ENCODE measurements at places on chromosomes 5 and 9.

GRCh38 chr5:95779611-95780010 is 42.9 kb downstream of the GLRX start:
- no peak overlapping the region for H3K27ac ChIP-seq
- peaks cover 2% of the 10 kb centered on the region for H3K36me3 ChIP-seq
- no peak for DNase-seq
- H3K4me3 ChIP-seq = no peak overlapping the region

DNA sequence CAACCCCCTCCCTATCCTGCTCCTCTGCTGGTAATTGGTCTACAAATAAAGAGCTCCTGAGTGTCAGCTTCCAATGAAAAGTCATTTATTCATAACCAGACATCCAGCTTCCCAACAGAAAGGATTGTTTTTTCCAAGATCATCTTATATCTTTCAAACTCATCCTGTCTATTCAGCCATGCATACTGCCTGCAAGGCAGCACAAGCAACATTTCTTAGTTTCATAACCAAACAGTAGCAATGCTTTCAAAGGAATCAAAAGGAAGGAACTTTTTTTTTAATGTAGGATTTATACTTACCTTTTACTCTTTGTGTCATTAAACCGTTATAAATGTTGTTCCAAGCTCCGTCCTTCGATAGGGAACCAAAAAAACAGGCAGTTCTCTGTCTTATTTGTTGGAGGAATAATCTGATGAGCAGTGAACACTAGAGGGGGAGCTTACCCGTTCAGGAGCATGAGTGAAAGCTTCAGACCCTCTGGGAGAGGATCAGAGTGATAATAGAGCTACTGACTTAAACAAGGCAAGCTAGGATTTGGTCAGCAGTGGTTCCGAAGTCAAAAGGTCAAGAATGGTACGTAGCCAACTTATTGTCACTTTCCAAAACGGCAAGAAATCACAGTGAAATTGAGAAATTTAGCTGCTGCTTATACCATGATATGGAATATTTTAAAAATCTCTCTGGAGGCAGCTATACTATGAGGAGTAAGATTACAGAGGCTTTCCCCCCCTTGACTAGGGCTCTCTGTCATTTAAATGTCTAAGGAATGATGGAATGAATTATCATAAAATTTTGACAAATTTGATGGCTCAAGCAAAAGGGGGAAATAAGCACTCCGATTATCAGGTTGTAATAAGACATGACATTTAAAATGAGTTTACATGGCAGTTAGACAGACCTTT is 892.9 kb downstream of the NR2F1-AS1 start:
- H3K36me3 ChIP-seq = no peaks in the 10 kb centered on the region
- DNase-seq = no peak
- H3K4me1 ChIP-seq = no peaks in the 10 kb centered on the region
- no peak overlapping the region for H3K4me3 ChIP-seq
- no peaks in the 10 kb centered on the region for H3K27me3 ChIP-seq
- no peak overlapping the region for H3K27ac ChIP-seq

DNA sequence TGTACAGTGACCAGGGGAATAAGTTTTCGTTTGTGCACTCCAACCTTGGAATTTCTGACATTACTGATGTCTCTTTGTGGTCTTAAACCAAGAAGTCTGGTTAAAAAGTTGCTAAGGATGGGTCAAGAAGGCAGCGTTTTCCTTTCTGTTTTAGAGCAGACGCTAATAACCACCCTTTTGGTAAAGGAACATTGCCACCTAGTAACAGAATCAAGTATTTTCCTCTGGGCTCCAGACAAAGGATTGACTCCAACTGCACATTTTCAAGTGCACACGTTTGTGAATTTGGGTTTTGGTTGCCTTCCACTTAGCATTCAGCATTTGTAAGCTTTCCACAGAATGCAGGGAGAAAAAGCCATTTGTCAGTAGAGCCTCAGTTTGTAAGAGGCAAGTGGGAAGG is 22.2 kb upstream of the CEP78 start:
- H3K27ac ChIP-seq = peak overlapping the region; percentile 30
- peaks cover 9% of the 10 kb centered on the region for H3K4me1 ChIP-seq
- DNase-seq = no peak
- no peaks in the 10 kb centered on the region for H3K36me3 ChIP-seq

DNA sequence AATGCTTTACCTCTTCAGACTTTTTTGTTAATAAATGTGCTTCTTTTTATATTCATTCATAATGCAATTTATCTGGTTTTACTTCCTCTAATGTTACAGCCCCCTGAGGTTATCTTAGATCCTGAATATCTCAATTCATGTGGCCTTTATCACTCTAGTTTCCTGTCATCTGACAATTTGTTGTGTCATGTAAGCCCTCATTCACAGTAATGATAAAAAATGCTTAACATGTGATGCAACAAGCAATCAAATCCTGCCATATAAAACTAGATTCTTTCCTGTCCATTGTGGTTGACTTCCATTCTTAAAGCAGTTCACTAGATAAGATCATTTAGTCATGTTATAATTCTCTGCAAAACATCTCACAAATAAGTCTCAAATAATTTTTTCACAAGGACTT is 991.2 kb upstream of the ACO1 start:
- no peak overlapping the region for H3K4me3 ChIP-seq
- no peak overlapping the region for H3K27ac ChIP-seq
- no peaks in the 10 kb centered on the region for H3K27me3 ChIP-seq
- H3K36me3 ChIP-seq = no peaks in the 10 kb centered on the region

- no peak for DNase-seq
- H3K27me3 ChIP-seq = no peaks in the 10 kb centered on the region
- H3K4me3 ChIP-seq = no peak overlapping the region
- H3K4me1 ChIP-seq = no peaks in the 10 kb centered on the region
- no peak overlapping the region for H3K27ac ChIP-seq
- no peaks in the 10 kb centered on the region for H3K36me3 ChIP-seq
Measured at GRCh38 chr9:71820403-71820921, 52.1 kb upstream of the CEMIP2 start.

- DNase-seq = no peak
- no peaks in the 10 kb centered on the region for H3K27me3 ChIP-seq
- H3K4me1 ChIP-seq = no peaks in the 10 kb centered on the region
- no peak overlapping the region for H3K4me3 ChIP-seq
- no peak overlapping the region for H3K27ac ChIP-seq
- H3K36me3 ChIP-seq = no peaks in the 10 kb centered on the region
Measured at GRCh38 chr5:134084022-134084565, 30.4 kb upstream of the TCF7 start.

- no peak overlapping the region for H3K27ac ChIP-seq
- H3K36me3 ChIP-seq = no peaks in the 10 kb centered on the region
- no peak for DNase-seq
- peaks cover 4% of the 10 kb centered on the region for H3K4me1 ChIP-seq
- no peaks in the 10 kb centered on the region for H3K27me3 ChIP-seq
Measured at GRCh38 chr5:170628028-170628427, 124.2 kb downstream of the KCNIP1 start.

- H3K27me3 ChIP-seq = no peaks in the 10 kb centered on the region
- DNase-seq = no peak
- peaks cover 4% of the 10 kb centered on the region for H3K4me1 ChIP-seq
- no peak overlapping the region for H3K27ac ChIP-seq
- no peak overlapping the region for H3K4me3 ChIP-seq
Measured at GRCh38 chr5:74608736-74609601, 31.6 kb downstream of the ENC1 start.

GRCh38 chr9:121452085-121452484 is 47.6 kb downstream of the GGTA1 start:
- no peaks in the 10 kb centered on the region for H3K4me1 ChIP-seq
- no peak overlapping the region for H3K27ac ChIP-seq

DNA sequence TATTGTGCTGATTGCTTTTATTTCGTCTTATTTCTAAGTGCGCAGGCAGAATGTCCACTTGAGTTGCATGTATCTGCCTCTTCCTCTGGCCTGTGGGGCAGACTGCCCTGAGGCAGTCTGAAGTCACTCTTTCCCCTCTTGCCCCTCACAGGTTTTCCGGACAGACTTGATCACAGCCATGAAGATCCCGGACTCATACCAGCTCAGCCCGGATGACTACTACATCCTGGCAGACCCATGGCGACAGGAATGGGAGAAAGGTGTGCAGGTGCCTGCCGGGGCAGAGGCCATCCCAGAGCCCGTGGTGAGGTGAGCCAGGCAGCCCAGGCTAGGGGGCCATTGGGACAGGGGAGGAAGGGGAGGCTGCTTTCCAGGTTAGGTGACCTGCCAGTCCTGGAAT is 26.4 kb downstream of the JADE2 start:
- H3K4me3 ChIP-seq = no peak overlapping the region
- peaks cover 6% of the 10 kb centered on the region for H3K36me3 ChIP-seq
- no peaks in the 10 kb centered on the region for H3K27me3 ChIP-seq
- H3K4me1 ChIP-seq = peaks cover 65% of the 10 kb centered on the region

DNA sequence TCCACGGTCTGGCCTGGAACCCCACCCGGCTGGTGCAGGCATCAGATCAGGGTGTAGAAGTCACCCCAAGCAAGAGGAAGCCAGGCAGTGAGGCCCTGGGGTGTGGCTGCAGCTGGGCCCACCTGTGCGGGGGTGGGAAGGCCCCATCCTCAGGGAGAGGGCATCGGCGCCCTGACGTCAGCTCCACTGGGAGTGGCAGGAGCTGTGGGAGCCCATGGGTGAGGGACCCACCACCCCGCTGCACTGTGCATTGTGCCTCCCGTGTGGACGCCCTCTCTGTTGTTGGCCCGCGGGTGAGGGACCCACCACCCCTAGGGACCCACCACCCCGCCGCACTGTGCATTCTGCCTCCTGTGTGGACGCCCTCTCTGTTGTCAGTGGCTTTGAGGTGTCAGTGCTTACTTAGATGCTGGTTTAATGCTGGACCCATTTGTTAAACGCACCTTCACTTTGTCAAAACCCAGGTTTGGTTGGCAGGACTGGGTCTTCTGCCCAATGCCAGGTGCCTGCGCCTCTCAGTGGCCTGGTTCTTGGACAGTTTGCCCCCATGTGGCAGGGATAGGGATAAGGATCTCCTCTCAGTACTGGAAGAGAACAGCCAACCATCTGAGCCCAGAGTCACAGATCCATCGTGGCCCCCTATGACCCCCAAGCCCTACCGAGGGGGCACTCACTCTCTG is 6.9 kb upstream of the EXOC3 start:
- H3K4me1 ChIP-seq = no peaks in the 10 kb centered on the region
- H3K4me3 ChIP-seq = no peak overlapping the region
- H3K27ac ChIP-seq = no peak overlapping the region
- H3K27me3 ChIP-seq = no peaks in the 10 kb centered on the region
- H3K36me3 ChIP-seq = no peaks in the 10 kb centered on the region
- DNase-seq = no peak

DNA sequence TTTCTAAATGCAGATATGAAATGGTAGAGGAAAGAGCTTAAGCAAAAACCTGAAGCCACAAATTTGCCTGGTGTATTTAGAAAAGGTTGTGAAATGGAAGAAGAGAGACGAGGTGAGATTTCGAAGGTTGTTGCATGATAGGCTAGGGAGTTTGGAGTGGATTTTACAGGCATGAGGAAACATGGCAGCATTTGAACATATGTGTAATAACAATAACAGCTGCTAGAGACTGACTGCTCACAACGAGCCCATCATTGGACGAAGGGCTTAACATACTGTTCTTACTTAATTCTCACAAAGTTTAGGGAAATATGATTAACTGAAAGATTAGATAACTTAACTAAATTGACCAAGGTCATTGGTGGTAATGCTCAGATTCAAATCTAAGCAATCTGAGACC is 108.1 kb downstream of the JAKMIP2 start:
- no peaks in the 10 kb centered on the region for H3K27me3 ChIP-seq
- no peak overlapping the region for H3K4me3 ChIP-seq
- DNase-seq = no peak

- H3K27me3 ChIP-seq = no peaks in the 10 kb centered on the region
- no peaks in the 10 kb centered on the region for H3K36me3 ChIP-seq
- no peak overlapping the region for H3K4me3 ChIP-seq
- H3K4me1 ChIP-seq = no peaks in the 10 kb centered on the region
- DNase-seq = no peak
Measured at GRCh38 chr5:101370181-101370580, 467.1 kb upstream of the ST8SIA4 start.

DNA sequence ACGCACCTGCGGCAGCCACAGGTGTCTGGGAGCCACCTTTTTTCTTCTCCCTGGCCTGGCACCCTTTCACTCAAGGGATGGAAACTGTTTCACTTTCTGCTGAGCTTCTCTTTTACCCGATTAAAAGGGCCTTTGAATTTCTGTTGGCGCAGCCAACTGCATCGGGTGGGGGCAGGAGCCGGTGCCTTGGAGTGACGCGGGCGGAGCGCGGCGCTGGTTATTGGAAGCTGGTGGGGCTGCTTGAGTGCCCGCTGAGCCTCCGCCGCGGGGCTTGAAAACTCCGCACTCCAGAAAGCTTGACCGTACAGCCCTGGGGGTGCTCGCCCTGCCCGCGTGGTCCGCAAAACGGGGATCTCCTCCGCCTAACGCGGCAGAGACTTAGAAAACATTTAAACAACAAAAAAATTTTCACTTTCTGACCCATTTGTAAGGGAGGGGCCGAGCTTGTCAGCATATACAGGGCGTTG is 52.0 kb upstream of the TJP2 start:
- H3K36me3 ChIP-seq = no peaks in the 10 kb centered on the region
- H3K27me3 ChIP-seq = no peaks in the 10 kb centered on the region
- H3K4me3 ChIP-seq = peak overlapping the region; percentile 91
- H3K27ac ChIP-seq = peak overlapping the region; percentile 100
- peak; percentile 95 for DNase-seq

- H3K4me1 ChIP-seq = peaks cover 4% of the 10 kb centered on the region
- H3K36me3 ChIP-seq = no peaks in the 10 kb centered on the region
- no peak overlapping the region for H3K27ac ChIP-seq
- H3K27me3 ChIP-seq = no peaks in the 10 kb centered on the region
Measured at GRCh38 chr5:65862384-65862783, 64.0 kb upstream of the ERBIN start.

- H3K4me3 ChIP-seq = no peak overlapping the region
- H3K4me1 ChIP-seq = peaks cover 19% of the 10 kb centered on the region
- H3K27ac ChIP-seq = peak overlapping the region; percentile 49
- DNase-seq = peak; percentile 33
- no peaks in the 10 kb centered on the region for H3K27me3 ChIP-seq
Measured at GRCh38 chr9:131733541-131734061, 6.3 kb downstream of the RAPGEF1 start.

Measured in thyroid gland (tissue), 4 donors.